Thyroid gland (tissue), 4 donors: ENCODE measurements at places on chromosomes 2 and 18. TPM values are rescaled to one million over a fixed set of nuclear protein-coding genes. Genes with fewer than 3 reads are reported as not detected.

Gene COL3A1
- total RNA-seq: 48.4 TPM

Gene CENPA
- not detected for total RNA-seq

GRCh38 chr2:231359441-231359840, 36.1 kb upstream of the B3GNT7 start:
- H3K36me3 ChIP-seq: no peaks in the 10 kb centered on the region
- no peak overlapping the region for H3K27ac ChIP-seq
- H3K4me3 ChIP-seq: no peak overlapping the region

DNA sequence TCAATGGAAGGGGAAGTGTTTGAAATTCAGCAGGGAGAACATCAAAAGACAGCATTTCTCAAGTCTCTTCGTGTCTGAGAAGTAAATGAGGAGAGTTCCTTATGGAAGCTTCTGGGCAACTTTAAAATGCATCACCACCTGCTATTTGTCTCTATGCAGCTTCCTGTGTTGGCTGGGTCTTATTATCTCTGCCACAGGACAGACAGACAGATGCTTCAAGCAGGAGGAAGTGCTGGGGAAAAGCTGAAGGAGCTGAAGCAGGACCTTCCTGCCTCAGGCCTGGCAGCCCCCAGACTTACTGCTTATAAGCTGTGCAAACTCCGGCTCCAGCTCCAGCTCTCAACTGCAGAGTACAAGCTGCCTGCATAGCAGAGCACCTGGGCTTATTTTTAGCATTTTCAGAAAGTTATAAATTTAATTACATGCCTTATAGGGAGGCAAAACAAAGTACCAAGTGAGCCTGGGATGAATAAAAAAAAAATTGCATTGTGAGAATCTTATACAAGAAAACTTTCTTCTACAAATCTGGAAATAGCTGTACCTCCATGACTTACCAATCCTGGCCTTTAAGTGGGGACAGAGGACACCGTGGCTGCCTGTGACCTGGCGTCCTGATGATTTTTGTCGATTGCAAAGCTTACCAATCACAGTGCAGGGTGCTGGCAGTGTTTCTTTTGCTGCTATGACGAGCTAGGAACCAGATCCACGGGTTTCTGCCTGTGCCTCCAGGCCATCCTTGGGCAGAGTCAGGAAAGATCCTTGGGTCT, 206.3 kb downstream of the SEPTIN10 start:
- H3K27me3 ChIP-seq: no peaks in the 10 kb centered on the region
- H3K36me3 ChIP-seq: no peaks in the 10 kb centered on the region
- no peaks in the 10 kb centered on the region for H3K4me1 ChIP-seq

GRCh38 chr2:34912084-34912483, 1313.0 kb upstream of the FAM98A start:
- H3K27ac ChIP-seq: no peak overlapping the region
- no peaks in the 10 kb centered on the region for H3K4me1 ChIP-seq
- DNase-seq: no peak
- H3K36me3 ChIP-seq: no peaks in the 10 kb centered on the region
- H3K4me3 ChIP-seq: no peak overlapping the region
